CD8-positive, alpha-beta memory T cell (primary cell): ENCODE measurements at places on chromosomes 6 and 20.

GRCh38 chr6:45815466-45816125 lies 200.1 kb downstream of the CLIC5 start:
- no peak for DNase-seq

DNA sequence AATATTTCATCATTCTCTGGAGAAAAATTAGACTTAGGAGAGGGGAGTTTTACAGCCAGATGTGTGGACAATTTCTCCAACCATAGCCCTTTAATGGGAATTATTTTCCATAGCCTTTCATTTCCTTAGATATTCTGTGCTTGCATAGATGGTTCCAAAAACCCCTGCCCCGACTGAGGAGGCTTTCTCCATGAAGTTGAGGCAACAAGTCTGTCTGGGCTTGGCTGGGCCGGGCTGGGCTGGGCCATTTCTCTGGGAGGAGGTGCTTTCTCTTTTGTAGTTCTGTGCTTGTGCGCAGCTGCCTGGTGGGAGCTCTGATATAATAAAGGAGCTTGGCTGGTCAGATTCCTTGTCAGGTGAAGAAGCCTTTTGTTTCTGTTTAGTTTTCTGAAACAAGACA lies 71.4 kb downstream of the SOBP start:
- no peak for DNase-seq

DNA sequence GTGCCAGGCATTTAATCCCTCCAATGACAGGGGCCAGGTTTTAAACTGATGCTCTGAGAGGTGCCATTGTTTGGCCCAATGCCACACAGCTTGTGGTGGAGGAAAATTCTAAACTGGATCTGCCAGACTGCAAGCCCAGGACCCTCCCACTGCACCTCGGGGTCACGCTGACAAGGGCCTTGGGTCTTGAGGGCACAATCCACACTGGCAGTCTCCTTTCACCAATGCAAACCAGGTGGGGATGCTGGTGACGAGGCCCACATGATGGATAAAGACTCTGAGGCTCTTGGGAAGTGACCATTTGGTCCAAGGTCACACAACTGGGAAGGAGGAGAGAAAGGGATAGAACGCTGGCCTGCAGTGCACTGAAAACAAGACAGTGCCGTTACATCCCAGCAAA lies 14.7 kb downstream of the ANKRD60 start:
- DNase-seq, result no peak

- DNase-seq, result no peak
Measured at GRCh38 chr20:59772373-59772705, 161.1 kb downstream of the SYCP2 start.

- no peak for DNase-seq
Measured at GRCh38 chr20:48040491-48040890, 255.2 kb upstream of the SULF2 start.

DNA sequence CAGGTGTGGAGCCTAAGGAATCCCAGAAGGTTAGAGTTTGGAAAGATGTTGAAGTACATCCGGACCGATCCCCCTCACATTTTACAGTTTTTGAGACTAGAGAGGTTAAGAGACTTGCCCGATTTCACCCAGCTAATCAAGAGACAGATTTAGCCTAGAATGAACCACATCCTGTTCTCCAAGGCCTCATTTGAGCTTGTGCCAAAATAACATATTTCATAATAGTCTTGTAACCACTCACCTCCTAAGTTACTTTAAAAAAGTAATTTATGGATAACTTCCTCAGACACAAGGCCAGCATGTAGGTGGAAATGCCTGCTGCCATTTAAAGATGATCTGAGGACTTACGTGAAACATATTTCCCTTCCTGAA lies 39.8 kb upstream of the ARHGAP18 start:
- no peak for DNase-seq

- DNase-seq, result no peak
Measured at GRCh38 chr20:16018881-16019280, 554.4 kb downstream of the KIF16B start.

DNA sequence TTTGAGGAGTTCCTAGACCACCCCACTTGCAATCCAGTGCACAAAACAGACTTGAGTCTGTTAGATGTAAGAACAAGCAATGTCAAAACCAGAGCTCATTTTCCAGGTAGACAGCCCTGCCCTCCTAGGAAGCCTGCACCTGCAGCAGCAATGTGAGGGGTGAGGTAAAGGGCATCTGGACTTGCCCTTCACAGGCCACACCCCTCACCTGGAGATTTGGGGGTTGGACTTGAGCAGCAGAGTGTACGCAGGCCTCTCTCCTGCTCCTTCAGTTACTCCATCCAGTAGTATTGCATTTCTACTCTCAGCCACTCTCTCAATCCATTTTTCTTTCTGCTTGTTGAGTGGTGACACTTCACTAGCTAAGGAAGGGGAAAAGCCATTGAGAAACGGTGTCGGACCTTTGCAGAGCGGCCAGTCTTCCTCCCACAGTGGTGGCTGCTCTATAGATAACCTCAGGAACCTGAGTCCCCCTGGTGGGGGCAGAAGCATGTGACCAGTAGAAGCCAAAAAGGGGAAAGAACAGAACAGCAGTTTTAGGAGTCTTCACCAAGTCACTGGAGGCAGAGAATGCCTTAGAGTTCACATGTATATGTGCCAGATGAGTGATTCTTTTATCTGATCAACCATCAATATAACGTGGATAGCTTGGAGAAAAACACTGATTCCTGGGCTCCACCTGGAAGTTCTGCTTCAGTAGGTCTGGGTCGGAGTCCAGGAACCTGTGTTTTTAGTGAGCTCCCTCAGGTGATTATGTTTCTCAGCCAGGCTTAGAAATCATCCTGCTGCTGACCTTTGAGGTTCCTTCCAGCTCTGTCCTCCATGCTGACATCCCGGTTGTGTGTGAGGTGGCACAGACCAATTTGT lies 28.0 kb downstream of the ARFGEF2 start:
- DNase-seq, result no peak

DNA sequence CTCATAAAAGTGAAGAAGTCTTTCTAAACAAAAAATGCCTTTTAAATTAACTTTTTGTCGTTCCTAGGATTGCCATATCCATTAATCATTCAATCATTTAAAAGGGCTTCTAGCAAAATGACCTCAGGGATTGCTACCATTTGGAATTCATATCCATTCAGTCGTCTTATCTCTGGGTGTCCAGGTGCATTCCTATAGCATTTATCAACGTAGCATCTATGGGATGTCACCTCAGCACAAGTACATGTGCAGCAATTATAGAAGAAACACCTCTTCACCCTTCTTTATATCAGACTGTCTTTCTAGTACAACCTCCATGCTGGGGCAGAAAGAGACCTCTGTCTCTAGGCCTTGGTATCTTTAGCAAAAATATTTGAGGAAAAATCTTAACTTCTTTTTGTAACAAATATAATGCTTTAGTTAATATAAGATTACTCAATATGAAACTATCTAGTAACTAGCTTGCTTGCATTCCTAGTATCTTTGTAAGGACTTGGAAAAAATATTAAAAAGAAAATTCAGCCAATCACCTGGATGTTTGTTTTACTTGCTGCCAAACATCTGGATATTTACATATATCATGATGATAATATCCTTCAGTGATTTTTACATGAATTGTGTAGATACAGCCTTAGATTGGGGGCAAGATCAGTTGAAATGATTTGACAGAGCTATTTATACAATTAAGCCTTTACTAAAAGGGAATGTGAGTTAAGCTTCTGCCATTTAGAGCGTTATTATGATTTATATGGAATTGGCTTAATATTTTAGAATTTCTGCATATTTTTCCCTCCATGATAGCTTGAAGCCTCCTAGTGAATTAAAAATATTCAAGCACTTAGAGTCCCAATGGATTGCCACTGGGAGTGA lies 356.8 kb downstream of the HDGFL1 start:
- no peak for DNase-seq

GRCh38 chr6:72132851-72133250 lies 246.5 kb downstream of the RIMS1 start:
- DNase-seq, result no peak

DNA sequence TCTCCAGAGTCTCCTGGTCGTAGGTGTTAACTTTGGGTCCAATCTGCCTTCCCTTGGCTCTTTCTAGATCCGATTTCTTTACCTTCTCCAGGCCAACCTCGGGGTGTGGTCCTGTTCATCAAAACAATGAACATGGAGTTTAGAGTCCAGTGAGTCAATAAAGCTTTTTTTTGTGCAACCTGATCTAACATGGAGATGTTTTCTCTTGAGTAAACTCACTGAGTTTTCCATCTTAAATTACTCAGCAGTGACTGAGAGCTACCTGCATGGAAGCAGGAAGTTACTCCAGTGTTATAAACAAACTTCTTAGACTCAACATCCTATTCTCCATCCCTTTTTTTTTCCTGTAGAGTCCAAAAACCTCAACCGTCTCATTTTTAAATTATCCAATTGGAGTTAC lies 14.9 kb upstream of the SLC22A1 start:
- no peak for DNase-seq

GRCh38 chr6:87879132-87879861 lies 168.3 kb upstream of the SPACA1 start:
- DNase-seq, result no peak

GRCh38 chr6:155443168-155443567 lies 12.5 kb downstream of the NOX3 start:
- DNase-seq, result no peak

DNA sequence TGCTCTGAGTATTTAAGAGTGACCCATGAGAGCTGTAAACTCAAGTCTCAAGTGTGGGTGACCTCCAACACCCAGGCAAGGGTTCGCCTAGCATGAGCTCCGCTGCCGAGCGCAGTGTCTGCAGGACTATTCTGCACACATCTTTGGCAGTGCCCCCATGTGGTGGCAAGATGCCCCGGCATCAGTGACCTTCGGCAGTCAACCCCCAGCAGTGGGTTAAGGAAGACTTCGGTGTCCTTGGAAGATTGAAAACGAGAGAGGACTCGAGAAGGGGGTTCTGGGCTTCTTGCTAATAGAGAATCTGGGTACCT lies 43.1 kb downstream of the RBM38 start:
- DNase-seq, result no peak

DNA sequence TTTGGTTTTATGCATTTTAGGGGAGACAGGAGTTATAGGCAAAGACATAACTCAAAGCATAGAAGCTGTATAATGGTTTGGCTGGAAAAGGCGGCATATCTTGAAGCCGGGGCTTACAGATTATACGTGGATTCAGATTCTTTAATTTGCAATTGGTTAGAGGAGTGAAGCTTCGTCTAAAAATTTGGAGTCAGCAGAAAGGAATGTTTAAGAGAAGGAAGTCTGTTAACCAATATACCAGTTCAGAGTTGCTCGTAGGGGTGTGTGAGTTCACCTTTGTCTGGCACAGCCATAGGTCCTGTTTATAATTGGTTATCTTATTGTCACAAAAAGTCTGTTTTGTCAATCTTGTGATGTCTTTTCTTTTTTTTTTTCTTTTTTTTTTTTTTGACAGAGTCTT lies 8.9 kb downstream of the ARHGAP40 start:
- no peak for DNase-seq

- DNase-seq, result no peak
Measured at GRCh38 chr6:146879406-146880117, 280.8 kb downstream of the ADGB start.

GRCh38 chr20:10671919-10672623 lies 1.7 kb downstream of the JAG1 start:
- DNase-seq, result no peak
